ENCODE measurements at places on chromosomes 6 and 20.

DNA sequence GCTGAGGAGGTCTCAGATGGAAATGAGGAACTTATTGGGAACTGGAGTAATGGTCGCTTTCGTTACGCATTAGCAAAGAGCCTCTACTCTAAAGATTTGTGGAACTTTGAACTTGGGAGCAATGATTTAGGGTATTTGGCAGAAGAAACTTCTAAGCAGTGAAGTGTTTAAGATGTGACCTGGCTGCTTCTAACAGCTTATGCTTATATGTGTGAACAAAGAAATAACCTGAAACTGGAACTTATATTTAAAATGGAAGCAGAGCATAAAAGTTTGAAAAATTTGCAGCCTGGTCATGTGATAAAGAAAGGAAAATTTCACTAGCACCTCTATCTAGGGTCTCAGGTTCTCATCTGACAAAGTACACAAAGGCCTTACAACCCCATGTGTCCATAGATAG, 23.5 kb downstream of the IRF4 start:
- no peak for DNase-seq

- no peak for DNase-seq
Measured at GRCh38 chr20:55200317-55200716, 724.9 kb downstream of the DOK5 start.

DNA sequence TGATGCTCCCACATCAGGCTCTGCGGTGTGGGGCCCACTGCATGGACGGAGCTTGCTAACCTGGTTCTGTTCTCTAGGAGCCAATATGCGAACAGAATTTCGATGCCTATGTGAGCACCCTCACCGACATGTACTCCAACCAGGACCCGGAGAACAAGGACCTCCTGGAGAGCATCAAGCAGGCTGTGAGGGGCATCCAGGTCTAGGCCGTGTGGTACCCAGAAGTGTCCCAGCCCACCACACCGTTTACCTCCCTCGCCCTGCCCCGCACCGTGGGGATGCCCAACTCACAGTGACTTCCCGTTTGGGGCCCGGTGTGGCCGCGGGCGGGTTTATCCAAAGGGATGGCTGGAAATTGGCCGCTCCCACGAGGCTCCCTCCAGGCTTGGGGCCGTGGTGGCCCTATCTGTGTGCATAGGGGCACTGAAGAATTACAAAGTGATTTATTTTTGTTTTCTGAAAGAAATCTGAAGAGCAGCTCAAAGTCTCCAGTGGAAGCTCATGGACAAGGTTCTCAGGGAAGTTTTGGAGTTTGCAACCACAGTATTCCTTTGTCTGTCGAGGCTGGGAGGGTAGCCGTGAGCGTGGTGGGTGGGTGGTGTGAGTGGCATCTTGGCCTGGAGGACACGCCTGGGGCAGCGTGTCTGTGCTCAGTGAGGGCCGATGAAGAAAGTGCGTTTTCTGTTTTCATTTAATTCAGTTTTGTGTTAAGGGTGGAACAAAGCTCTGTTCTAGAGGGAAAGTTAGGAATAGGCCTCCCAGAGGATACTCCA, 15.1 kb upstream of the PCMTD2 start:
- DNase-seq: no peak

DNA sequence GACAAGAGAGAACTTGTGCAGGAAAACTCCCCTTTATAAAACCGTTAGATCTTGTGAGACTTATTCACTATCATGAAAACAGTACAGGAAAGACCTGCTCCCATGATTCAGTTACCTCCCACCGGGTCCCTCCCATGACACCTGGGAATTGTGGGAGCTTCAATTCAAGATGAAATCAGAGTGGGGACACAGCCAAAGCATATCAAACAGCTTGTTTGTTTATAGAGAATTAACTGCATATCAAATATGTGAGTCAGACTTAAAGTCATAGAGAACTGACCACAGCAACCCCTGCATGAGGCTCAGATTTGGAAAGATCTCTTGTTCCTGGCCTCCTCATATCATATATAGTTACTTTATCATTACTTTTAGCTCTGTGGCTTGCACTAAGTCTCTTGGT, 29.1 kb upstream of the HDAC2 start:
- DNase-seq: no peak

- no peak for DNase-seq
Measured at GRCh38 chr6:49462599-49462926, 490 bp downstream of the MMUT start.

DNA sequence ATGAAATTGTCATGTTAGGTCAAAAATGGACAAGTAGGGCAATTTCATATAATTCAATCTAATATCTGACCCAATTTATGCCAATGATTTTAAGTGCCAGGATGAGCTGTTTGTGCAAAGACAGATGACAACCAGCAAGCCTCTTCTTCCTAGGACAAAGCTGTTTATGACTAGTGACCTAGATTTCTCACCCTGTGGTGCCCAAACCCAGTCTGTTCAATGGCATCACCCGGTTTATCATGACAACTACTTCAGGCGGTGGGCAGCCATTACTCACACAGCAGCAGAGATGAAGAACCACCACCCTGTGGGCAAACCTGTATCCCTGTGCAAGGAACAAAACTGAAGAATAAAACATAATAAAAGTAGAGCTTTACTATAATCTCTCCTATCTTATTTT, 59.0 kb downstream of the MAP7 start:
- no peak for DNase-seq
